ENCODE measurements at places on chromosomes 11 and 22.

DNA sequence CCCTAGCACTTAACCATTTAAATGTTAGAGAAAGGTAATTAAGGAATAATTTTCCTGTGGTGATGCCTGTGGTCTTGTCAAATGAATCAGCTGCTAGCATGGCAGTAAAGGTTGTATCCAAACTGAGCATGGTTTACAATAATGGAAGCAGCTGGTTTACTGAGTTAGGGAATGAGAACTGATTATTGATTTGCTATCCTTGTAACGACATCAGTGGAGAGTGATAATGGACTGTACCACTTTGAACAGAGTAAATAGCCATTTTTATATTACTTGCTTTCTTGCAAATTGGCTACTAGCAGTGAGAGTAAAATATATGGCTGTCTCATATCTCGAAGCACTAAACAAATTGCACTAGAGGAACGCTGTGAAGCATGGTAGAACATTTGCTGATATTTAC lies 589.0 kb upstream of the ANO5 start:
- DNase-seq = no peak

DNA sequence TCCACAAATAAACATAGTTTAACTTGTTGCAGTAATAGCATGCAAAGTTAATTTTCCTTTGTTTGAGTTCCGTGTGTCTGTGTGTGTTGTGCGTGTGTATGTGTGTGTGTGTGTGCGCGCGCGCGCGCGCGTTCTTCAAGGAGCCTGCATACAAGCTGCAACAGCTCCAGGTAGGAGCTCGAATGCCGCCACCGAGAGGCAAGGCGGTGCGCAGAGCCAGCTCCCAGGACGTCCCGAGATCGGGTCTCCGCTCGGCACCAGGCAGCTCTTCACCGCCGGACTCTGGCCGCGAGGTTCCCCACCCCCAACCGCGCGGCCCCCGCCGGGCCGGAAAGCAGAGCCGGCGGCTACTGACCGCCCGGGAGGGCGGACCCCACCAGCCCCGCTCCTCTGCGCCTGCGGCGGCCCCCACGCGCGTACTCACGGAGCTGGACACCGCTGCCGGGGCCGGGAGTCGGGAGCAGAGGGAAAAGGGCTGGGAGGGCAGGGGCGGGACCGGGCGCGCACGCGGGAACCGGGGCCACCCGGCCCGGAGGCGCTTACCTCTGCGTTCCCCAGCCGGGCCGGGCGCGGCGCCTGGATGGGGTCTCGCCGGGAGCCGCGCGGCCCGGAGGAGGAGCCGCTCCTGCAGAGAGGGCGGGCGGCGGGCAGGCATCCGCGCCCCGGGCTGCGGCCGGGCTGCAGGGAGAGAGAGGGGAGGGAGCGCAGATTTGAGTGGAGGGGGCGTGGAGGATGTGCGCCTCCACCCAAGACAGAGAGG lies 40.4 kb upstream of the AKIP1 start:
- DNase-seq = peak; percentile 69

GRCh38 chr11:29518389-29519174 lies 498.2 kb downstream of the KCNA4 start:
- DNase-seq = peak; percentile 69

DNA sequence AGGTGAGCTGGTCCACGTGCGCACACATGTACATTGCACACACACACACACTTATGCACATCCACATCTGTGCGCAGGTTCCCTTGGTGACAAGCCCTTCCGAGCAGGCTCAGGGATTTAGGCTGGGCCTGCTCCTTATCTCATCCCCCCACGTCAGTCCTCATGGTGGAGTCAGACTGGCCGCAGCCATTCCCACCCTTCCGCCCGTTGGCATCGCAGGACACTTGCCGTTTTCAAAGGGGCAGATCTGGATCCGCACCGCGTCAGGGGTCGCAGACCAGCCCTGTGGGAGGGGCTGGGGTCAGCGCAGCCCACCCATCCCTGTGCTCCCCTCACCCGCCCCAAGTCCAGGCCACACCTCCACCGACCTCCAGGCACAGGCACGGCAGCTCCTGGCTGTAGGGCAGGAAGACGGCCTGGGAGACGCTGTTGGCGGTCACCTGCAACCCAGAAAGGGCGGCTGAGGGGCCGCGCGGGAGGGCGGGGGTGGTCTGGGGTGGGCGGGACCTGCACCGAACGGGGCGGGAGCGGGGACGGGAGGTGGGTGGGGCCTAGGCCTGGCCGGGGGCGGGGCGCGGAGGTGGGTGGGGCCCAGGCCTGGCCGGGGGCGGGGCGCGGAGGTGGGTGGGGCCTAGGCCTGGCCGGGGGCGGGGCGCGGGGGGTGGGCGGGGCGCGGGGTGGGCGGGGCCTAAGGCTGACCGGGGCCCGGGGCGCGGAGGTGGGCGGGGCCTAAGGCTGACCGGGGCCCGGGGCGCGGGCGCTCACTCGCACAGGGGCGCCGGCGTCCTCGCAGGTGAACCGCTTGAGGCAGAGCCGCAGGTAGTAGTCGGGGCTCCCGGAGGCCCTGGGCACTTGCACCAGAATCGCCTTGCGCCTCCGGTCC lies 13.3 kb downstream of the IL17REL start:
- no peak for DNase-seq

- no peak for DNase-seq
These were observed 1232.5 kb upstream of the RAG2 start for GRCh38 chr11:37830529-37830928.

- DNase-seq = no peak
These were observed 8.6 kb upstream of the MTNR1B start for GRCh38 chr11:92960886-92961285.

- DNase-seq = no peak
These were observed 615.6 kb downstream of the TBC1D22A start for GRCh38 chr22:47377926-47378560.

GRCh38 chr11:28537822-28538221 lies 429.6 kb downstream of the METTL15 start:
- no peak for DNase-seq

- DNase-seq = no peak
These were observed 36.3 kb upstream of the CBX7 start for GRCh38 chr22:39188809-39189208.

- DNase-seq = no peak
These were observed 942.3 kb downstream of the NTM start for GRCh38 chr11:132312701-132313111.

All from epithelial cell of prostate (primary cell).